ENCODE measurements at places on chromosomes 5 and 9.

DNA sequence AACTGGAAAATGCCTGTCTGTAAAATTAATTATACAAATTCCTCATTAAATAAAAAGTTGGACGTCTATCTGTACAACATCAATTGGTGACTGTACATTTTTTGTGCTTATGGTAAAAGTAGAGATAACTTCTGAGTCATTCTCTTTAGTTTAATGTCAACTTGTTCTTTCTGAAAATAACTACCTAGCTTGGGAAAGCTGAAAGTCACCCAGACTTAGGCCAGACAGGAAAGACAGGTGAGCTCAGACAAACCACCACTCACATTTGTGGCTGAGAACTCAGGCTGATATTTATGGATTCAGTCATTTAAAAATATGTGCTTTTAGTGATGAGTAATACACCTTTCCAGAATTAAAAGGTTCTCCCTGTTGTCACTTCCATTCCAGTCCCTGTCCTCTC is 31.9 kb upstream of the ENTREP1 start:
- DNase-seq, result no peak

GRCh38 chr5:35248843-35249780 is 18.8 kb upstream of the PRLR start:
- DNase-seq, result no peak

- DNase-seq, result peak; percentile 38
Observed at GRCh38 chr9:126612813-126613641, 701 bp upstream of the LMX1B start.

DNA sequence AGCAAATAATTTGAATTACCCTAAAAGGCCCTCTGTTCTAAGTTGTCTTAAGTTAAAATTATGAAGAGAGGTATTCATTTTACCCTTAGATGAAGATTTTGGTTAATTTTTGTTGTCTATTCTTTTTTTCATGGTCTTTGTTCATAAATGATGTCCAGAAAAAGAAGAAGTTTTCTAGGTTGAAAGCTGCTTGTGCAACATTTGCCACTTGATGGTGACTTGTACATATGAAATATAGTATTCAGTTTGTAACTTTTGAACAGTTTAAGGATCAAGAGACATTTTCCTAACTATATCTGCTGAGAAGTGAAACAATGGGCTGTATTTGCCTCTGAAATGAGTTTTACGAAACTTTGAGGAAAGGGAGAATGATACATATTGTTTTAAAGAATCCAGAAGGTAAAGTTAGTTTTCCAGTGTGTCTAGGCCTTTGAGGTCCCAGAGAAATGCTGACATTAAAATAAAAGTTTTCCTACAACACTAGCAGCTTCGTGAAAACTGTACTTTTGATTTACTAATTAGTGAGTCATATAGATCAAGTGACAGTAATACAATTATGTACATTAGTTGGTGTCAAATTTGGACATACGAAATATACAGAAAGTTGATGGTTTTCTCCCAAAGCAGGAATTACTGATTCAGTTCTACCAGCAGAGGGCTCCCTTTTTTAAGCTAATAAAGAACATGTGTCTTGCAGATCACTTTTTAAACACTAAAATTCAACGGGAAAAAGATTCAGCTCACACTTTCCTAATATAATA is 70.5 kb downstream of the PIK3R1 start:
- DNase-seq, result no peak

- DNase-seq, result no peak
Observed at GRCh38 chr5:97986069-97986468, 787.4 kb upstream of the RGMB start.

All from right hindlimb (tissue), 1 donor.